ENCODE measurements at places on chromosomes 12 and 14. TPM values are rescaled to one million over a fixed set of nuclear protein-coding genes. Genes with fewer than 3 reads are reported as not detected.

DNA sequence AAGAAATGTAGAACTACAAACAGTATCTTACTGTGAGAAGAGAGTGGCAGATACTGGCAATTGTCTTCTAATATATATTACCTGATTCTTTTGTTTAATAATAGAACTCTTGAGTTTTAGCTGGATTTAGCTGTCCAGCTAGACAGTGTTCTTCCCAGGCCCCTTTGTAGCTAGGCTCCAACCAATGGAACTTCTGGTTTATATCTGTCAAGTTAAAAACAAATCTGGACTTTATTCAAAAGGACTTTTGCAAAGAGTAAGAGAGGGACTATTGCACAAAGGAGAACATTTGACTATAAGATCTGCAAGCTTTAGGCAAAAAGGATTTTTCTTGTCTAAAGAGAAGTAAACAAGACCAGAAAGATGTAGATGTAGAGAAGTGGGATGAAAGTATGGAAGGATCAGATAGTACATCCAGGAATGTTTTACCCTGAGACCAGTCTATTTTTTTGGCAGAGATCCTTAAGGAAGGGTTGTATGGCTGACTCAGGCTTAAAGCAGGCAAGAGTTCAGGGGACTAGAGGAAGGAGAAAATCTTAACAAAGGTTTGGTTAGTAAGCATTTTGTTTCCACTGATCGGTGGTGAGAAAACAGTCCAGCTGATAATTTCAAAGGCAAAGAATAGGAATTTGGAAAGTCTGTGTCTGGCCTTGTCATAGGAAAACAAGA is 111.1 kb upstream of the PLEKHA5 start:
- no peak for DNase-seq

GRCh38 chr12:98758331-98758730 is 113.2 kb downstream of the APAF1 start:
- no peak for DNase-seq

DNA sequence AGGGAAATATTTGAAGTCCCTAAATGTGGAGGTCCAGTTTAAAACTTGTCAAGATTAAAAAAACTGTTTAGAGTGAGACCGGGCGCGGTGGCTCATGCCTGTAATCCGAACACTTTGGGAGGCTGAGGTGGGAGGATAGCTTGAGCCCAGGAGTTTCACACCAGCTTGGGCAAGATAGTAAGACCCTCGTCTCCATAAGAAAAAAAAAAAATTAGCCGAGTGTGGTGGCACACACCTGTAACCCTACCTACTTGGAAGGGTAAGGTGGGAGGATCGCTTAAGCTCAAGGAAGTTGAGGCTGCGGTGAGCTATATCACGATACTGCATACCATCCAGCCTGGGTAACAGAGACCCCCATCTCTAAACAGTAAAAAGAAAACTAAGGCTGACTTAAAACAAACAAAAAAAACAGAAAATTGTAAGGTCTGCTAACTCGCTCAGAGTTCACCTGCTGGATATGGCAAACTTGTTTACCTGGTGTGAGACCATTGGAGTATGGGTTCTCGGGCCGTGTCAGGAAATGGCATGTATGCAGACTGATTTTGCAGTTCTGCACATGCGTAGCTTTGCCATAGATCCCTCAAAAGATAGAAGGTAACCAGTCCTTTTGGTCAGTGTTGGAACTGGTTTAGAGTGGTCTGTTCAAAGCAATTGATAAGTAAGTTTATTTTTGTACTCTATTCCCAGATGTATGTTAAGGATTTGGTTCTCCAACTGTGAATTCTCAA is 2.1 kb downstream of the RNF10 start:
- DNase-seq, result no peak

GRCh38 chr14:103872481-103873113 is 25.2 kb upstream of the PPP1R13B start:
- DNase-seq, result no peak

DNA sequence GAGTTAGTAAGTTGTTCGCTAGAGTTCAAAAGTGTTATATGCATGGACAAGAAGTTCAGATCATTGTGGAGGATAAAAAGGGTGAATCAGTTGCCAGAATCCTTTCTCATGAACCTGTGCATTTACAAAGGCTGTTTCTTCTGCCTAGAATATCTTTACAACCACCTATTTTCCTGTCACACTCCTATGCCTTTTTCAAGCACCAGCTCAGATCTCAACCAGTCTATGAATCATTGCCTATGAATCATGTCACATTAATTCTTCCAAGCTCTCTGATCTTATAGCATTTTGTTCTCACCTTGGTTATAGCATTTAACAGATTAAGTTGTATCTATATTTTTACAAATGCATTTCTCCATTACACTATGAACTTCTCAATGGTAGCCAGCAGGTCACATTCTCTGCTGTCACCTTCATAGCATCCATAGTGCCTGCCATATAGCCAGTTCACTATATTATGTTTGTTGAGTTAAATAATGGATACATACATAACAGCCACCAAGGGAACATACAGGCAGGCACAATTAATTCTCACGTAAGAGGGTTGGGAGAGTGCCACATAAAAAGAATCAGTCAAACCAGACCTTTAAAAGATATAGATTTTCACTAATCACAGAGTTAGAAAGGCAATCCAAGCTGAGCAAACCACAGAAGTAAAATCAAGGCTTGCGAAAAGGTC is 573.0 kb downstream of the FOXG1 start:
- DNase-seq, result no peak

GRCh38 chr12:40614923-40615322 is 77.3 kb upstream of the CNTN1 start:
- no peak for DNase-seq

- DNase-seq, result no peak
Measured at GRCh38 chr12:89470741-89471509, 53.7 kb downstream of the GALNT4 start.

DNA sequence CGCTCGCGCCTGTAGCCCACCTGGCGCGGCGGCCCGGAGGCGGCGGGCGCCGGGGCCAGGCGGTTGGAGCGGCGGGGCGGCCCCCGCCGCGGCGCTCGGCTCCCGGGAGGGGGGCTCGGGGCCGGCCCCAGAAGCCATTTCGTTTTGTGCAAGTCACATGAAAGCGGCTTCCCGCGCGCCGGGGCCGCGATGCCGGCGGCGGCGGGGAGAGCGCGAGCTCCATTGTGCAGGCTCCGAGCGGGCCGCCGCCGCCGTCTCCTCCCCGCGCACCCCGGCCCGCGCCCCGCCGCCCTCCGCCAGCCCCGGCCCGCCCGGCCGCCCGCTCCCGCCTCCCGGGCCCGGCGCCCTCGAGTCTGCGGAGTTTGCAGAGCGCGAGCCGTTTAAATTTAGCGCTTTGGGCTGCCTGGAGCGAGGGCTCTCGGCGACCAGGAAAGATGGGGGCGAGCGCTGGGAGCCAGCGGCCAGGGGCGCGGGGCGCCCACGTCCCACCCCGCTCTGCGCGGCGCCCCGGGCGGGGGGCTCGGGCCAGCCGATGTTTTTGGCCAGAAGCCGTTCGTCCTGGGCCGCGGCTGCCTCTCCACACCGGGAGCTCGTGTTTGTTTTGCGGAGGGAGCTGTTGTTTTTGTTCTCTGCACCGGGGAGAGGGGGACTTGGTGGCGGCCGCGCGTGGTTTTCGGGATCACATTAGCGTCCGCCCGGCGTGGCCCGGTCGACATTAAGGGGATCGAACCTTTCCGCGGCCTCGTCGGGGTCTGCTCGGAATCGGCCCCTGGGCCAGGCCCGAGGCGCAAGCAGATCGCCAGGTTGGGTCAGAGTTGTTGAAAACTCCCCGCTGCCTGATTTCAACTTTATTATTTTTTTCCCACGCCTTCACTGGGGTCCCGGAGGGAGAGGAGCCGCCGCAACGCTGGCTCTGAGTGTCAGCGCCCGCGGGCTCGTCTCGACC is 982 bp downstream of the BCL7A start:
- DNase-seq, result peak; percentile 47

DNA sequence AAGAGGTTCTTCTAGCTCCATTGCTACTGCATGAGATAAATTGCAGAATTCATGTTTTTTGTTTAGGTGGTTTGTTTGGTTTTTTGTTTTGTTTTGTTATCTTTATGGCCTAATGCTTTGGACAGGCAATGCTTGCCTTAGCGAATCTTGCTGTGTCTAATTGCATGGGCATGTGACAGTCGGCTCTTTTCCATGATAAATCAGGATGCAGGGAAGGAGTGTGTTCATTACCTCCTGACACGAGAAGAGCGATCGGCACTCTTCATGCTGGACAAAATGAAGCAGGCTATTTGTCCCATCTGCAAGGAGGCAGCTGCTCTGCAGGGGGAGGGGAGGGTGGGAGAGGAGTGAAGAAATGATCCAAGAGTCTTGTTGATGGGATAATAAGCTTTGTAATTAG is 6.5 kb downstream of the CCDC60 start:
- DNase-seq, result no peak

Gene CLEC4D
- not detected for total RNA-seq

Gene SLC2A13
- total RNA-seq, result 9.8 TPM

Gene RERG
- 13.2 TPM for total RNA-seq
